ENCODE measurements at places on chromosomes 2 and 18.
A peak's percentile ranks its signal among the peaks of the same experiment; 100 is the strongest.

DNA sequence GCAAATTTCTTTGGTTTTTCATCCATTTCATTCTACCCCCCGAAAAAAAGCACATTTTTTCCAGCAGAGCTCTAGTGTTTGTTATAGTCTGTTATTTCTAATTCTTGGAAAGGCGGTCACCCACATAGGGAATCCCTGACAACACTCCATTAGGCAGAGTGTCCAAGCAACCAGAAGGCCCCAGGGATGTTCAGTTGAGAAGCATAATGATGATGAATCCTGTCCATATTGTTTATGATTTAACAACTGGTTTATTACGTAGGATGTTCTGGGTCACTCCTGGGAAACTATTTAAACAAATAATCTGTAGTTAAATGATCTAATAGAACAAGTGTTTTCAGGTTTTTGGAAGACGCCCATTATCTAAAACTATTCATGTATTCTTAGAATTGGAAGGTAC is 388.7 kb downstream of the TNS1 start:
- H3K27me3 ChIP-seq = no peaks in the 10 kb centered on the region
- DNase-seq = no peak
- H3K4me3 ChIP-seq = no peak overlapping the region
- H3K4me1 ChIP-seq = peaks cover 30% of the 10 kb centered on the region

- H3K27ac ChIP-seq = no peak overlapping the region
- no peak for DNase-seq
- no peak overlapping the region for H3K4me3 ChIP-seq
- no peaks in the 10 kb centered on the region for H3K27me3 ChIP-seq
These were observed 108.4 kb downstream of the ALMS1 start for GRCh38 chr2:73494031-73494430.

DNA sequence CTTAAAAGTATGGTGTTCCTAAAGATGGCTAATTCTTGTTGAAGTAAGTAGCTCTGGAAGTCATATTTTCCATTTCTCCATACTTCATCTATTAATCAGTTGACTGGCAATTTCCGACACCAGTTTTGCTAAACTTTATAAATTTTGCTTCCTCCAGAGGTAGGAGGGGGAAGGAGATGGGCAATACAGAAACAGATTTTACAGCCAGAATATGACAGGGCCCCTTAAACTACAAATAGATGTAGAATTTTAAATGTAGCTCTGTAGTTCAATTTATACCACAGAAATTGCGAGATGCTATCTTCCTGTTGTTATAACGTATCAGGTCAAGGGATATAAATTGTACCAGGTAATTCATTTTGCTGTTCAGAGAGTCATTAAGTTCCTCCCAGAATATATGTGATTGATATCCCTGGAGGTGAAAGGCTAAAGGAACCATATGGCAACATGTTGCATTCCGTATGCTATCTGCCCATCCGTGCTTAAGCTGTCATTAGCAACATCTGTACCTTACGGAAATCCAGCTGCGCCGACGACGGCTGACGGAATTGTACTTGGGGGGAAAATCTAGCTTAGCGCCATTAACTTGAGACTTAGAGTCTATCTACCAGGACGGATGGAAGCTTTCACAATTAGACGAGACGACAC is 8.4 kb upstream of the NR4A2 start:
- H3K36me3 ChIP-seq = no peaks in the 10 kb centered on the region
- peak overlapping the region; percentile 86 for H3K4me3 ChIP-seq
- peak; percentile 2 for DNase-seq
- peaks cover 24% of the 10 kb centered on the region for H3K4me1 ChIP-seq
- H3K27ac ChIP-seq = peak overlapping the region; percentile 99

DNA sequence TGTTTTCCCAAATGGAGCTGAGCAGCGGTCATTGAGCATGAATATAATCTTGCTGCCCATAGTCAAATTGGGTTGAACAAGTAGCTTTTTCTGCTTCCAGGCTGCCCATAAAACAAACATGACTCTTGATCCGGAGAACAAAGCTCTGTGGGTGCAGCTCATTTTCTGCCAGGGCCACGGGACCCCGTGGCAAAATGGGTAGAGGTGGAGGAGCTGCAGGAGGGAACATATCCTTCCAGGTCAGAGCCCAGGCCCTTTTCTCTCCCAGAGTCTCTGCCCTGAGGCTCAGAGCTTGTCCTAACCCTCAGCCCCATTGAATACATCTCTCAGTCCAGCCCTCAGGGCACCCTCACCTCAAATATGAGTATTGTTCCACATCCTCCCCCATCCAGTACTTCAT is 151.6 kb upstream of the TWIST2 start:
- no peak for DNase-seq
- no peaks in the 10 kb centered on the region for H3K4me1 ChIP-seq
- H3K27ac ChIP-seq = no peak overlapping the region
- no peak overlapping the region for H3K4me3 ChIP-seq
- H3K36me3 ChIP-seq = no peaks in the 10 kb centered on the region
- H3K27me3 ChIP-seq = no peaks in the 10 kb centered on the region

DNA sequence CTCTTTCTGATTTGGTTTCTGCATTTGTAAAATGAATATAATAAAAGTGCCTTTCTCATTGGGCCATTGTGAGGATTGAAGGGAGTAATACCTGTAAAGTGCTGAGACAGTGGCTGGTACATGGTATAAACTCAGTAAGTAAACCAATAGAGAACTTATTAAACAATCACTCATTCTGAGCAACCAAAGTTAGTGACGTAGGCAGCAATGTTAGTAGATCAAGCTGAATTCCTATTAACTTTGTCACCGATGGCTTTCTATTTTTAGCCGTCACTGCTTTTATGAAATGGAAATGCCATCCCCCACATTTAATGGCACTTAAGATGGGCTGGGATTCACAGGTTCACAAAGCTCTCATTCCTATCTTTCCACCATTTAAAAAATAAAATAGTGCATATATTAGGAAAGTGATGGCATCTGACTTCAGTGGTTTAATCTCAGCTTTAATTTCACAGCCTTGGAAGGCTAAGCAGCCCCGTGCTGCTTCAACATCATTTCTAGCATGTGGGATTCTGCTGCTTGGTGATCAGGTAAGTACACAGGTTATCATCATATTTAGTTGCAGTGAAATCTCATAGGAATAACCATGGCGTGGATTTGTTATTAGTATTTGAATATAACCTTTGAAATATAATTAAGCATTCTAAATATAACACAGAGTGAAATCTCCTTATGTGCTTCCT is 17.6 kb upstream of the PPP4R1 start:
- no peak overlapping the region for H3K4me3 ChIP-seq
- no peaks in the 10 kb centered on the region for H3K4me1 ChIP-seq
- no peaks in the 10 kb centered on the region for H3K36me3 ChIP-seq
- DNase-seq = no peak
- H3K27ac ChIP-seq = no peak overlapping the region
- H3K27me3 ChIP-seq = no peaks in the 10 kb centered on the region

All from CD8-positive, alpha-beta memory T cell (primary cell).